ENCODE measurements at places on chromosomes 7 and 10.

DNA sequence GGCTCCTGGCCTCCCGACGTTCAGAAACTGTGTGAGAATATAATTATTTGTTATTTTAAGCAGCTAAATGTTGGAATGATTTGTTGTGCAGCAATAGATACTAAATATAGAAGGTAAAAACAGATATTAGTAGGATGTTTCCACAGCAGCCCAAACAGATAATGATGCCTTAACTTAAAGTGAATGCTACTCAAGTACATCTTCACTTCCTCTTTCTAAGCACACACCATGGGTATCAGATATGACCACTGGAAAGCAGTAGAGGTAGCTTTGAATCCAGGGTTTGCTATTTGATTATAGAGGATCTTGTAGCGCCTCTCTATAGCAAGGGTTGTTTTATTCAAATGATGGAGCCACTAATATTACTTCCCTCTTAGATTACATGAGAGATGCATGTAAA lies 38.2 kb upstream of the BET1 start:
- DNase-seq, result no peak

- peak; percentile 50 for DNase-seq
Observed at GRCh38 chr10:32054094-32054493, 2.1 kb downstream of the KIF5B start.

GRCh38 chr7:1235501-1236131 lies 2.9 kb downstream of the UNCX start:
- DNase-seq, result no peak

GRCh38 chr7:4416396-4417056 lies 265.6 kb upstream of the FOXK1 start:
- DNase-seq, result peak; percentile 5

DNA sequence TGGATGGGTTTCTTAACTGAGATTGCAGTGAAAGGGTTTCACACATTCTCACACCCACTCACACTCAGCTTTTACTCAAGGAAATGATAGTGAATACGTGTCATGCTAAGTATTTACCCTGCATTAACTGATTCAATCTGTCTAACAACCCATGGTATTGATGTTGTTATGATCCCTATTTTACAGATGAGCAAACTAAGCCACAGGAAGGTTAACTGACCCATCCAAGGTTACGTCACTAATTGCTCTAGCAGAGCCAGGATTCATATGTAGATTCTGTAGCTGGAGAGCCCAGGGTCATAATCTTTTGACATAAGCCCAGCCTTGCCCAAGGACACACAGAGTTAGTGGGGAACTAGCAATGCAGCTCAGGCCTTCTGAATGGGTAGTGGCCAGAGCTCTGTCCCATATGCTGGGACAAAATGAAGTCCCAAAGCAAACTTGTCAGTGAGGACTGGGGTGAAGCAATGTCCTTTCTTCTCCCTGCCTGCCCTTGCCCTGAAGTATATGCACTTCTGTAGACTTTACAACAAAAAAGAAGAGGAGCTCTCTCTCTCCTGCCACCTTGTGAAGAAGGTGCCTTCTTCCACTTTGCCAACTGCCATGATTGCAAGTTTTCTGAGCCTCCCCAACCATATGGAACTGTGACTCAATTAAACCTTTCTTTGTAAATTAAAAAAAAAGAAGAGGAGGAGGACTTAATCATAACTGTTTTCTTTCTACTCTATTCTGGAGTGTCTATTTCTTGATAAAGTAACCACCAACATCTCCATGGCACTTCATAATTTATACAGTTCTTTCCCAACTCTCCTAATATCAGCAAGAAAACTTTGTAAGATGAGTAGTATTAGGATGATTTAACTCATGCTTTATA lies 4.9 kb upstream of the CYP3A7 start:
- DNase-seq, result no peak

DNA sequence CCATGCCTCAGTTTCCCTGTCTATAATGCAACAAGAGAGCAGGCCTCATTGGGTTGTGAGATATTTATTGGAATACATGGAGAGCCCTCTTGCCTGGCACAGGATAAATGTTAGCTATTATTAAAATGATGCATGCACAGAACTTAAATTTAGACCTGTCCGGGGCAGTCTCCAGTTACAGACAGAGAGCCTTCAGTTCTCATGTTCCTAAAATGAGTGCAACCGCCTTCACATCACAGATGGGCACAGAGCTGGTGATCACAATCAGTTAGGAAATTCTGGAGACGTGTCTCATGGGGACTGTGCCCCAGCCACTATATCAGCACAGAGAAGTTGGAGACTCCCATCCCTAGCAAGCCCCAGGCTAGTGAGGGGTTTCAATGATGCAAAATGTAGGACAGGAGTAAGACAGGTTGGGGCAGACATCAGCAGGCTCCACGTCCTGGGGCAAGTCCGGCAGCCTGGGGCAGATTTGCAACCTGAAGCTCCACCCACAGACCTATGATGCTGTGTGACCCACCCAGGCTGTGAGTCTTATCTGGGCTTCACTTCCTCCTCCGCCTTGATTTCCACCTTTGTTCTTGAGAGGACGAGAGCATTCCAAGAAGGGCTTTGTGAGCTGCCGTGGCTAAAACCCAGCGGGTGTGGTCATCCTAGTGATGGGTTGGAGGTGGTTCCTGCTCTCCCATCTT lies 49.4 kb downstream of the CXCL12 start:
- DNase-seq, result no peak
